ENCODE measurements at places on chromosomes 6 and 20. TPM values are rescaled to one million over a fixed set of nuclear protein-coding genes. Genes with fewer than 3 reads are reported as not detected.

DLL1 gene
- 11.7 TPM for total RNA-seq

ZNF341 gene
- 1.8 TPM for total RNA-seq

GRCh38 chr20:53949319-53949839 is 121.0 kb downstream of the BCAS1 start:
- peak; percentile 36 for DNase-seq

DNA sequence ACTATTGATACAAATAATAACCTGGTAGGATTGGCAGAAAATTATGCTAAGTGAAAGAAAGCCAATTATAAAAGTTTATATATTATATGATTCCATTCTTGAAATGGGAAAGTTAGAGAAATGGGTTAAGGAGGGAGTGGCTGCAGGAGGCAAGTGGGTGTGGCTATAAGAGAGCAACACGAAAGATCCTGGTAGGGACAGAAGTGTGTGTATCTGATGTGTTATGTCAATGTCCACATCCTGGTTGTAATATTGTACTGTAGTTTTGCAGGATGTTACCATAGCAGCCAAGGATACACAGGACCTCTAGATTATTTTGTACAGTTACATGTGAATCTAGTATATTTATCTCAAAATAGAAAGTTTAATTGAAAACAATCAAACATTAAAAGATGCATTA is 46.8 kb downstream of the SNX5 start:
- no peak for DNase-seq

DNA sequence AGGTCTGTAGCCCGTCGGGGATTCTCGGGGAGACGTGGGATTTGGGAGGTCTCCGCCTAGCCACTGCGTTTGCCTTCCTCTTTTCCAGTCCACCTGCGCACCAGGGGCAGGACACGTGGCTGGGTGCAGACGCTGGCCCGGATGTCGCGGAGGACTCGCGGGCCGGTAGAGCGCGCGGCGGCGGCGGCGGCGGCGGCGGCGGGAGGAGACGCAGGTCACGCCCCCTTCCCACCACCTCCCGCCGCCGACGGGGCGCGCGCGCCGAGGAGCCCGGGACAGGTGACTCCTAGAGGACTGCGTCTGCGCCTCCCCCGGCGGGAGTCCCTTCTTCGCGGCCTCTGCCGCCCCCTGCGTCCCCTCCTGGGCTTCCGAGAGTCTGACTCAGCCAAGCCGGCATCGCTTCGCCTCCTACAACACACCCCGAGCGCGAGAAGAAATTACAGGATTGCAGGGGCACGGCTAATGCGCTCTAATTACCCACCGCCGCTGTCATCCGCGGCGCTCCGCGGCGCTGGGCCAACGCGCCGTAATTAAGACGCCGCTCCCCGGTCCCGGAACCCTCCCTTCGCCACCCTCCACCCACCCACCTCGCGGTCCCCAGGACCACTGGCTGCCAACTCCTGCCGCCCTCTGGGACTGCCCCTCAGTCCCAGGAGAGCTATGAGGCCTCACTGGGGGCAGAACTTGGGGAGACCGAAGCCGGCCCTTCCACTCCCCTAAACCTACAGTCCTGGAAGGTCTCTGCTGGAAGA is 124.5 kb downstream of the MRPL14 start:
- peak; percentile 45 for DNase-seq

All from left ventricle myocardium inferior (tissue), 1 donor.